ENCODE measurements at places on chromosomes 2 and 18.

GRCh38 chr2:9300829-9301453 is 94.3 kb downstream of the ASAP2 start:
- no peak for DNase-seq

DNA sequence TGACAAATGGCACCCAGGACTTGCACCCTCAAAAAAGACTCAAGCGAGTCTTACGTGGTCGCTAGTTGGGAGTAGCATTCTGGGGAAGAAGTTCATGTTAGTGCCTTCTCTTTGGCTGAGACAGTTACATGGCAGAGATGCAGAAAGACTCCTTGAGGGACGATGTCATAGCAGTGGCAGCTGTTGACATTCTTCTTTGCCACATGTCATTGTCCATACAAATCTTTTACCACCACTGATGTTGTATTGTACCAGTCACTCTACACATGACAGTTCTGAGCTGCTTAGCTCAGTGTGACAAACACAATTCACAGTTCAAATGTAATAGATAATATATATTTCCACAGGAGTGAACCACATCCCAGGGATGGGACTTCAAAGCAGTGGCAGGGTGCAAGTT is 197.1 kb downstream of the TCF4 start:
- no peak for DNase-seq

DNA sequence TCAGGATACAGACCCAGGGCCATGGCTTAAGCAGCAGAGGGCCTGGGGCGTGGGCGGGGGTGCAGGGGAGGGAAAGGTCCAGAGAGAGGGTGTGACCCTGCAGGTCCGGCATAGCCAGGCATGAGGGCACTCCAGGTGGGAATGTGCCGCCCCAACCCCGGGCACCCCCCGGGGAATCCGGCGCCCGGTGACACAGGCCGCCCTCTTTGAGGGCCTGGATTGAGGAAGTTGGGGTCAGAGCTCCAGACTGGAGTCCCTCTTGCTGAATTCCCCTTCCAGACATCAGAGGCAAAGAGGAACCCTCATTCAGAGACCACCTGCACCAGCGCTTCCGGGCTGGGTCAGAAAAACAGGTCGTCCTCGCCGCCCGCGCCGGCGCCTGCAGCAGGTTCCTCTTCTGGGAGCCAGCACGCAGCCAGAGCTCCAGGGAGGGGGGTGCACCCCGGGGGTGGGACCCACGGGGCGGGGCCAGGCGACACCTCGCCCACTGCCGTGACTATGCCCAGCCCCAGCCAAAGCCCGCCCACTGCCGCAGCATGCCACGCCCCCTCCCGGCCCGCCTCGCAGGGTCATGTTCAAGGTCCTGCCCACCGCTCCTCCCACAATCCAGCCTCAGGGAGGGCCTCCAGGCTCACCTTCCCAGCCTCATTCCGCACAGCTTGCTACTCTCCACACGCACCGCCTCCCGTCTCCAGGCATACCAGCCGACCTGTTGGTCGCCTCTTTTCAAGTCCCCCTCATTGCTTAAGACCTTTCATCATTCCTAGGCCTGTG is 98.3 kb upstream of the ID2 start:
- DNase-seq = peak; percentile 84

- DNase-seq = peak; percentile 21
These were observed 43.0 kb upstream of the NARS1 start for GRCh38 chr18:57664568-57665165.

Measured in inflammatory macrophage treated with lipopolysaccharide for 4 hours (primary cell).